Sciatic nerve (tissue), 2 donors: ENCODE measurements at places on chromosomes 2 and 18.

DNA sequence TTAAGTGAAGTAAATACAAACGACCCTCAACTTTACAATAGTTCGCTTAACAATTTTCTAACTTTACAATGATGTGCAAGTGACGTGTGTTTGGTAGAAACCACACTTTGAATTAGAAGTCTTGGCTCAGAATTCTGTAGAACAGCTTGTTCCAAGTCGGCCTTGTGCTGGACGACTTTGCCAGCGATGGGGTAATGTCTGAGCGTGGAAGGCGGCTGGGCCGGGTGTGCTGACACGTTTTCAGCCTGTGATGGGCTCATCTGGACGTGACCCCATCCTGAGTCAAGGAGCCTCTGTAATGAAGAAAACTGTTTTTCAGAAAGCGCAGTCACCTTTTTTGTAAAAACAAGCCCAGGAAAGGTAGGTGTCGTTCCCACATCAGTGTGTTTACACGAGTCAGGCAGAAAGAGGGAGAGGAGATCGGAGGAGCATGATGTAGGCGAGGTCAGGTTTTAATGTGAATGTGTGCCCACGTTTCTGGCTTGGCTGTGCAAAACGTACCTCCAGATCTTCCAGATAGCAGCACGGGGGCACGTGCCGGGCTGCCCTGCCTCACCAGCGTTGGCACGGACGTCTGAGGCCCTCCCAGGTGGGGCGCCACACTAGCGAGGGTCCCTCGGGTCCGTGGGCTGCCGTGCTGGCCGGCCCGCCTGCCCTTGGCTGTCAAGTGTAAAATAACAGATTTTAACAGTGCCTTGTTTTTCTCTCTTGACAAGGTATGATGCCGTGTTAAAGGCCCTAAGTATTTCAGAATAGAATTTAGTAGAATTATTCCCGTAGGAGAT, 54.6 kb downstream of the CTDP1 start:
- DNase-seq = no peak

GRCh38 chr2:213627054-213627710, 342.9 kb downstream of the SPAG16 start:
- no peak for DNase-seq

DNA sequence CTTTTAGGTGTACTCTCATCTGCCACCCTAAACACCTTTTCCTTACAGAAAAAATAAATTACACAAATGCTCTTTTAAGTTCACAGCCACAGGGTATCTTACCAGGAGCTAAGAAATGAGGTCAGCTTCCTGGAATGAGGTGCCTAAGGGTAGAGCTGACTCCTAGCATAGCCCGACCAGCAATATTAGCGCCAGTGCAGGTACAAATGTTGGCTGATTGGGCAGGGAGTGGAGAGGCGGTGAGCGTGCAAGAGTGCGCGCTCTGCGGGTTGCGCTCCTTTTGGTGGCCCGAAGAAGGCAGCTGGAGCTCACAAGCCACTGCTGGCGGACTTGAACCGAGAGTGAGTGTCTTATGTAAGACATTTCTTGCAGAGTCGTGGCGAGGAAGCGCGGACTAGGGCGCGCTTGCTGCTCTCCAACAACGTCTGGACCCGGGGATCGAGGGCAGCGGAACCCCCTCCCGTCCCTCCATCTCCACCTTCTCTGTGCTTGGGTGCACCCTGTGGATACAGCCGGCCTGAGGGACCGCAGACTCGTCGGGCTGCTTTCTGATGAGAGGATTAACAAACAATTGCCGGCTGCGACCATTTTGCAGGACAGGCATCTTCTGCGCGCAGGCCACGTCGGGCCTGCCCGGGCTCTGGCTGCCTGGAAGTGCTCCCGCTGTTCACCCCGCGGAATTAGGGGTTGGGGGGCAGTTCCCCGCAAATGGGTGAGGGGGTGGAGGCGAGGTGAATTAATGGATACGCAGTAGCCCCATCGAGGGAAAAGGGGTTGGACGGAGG, 17.3 kb downstream of the BOLA3 start:
- DNase-seq = no peak

- DNase-seq = no peak
Measured at GRCh38 chr2:209696836-209697711, 74.6 kb upstream of the UNC80 start.

DNA sequence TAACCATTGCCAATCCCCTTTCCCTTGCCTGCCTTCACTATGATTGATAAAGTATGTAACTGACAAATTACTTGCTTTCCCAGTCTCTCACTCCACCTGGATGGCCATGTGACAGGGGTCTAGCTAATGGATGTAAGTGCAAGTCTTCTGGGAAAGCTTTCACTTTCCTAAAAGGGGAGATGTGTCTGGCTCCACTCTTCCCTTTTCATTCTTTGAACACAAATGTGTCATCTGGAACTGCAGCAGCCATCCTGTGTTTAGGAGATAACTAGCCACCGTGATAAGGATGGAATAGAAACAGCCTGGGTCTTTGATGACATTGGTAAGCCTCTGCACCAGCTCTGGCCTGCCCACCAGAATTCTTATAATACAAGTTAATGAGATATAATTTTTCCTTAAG, 38.2 kb downstream of the SNRPD1 start:
- no peak for DNase-seq
